Stimulated activated CD4-positive, alpha-beta T cell treated with anti-CD3 and anti-CD28 coated beads, Interleukin-1b, Interleukin-23, amount 100 ng/mL, for 1 hour (primary cell): ENCODE measurements at places on chromosomes 1 and 21.

- DNase-seq, result no peak
These were observed 17.6 kb upstream of the PARP1 start for GRCh38 chr1:226425431-226426031.

DNA sequence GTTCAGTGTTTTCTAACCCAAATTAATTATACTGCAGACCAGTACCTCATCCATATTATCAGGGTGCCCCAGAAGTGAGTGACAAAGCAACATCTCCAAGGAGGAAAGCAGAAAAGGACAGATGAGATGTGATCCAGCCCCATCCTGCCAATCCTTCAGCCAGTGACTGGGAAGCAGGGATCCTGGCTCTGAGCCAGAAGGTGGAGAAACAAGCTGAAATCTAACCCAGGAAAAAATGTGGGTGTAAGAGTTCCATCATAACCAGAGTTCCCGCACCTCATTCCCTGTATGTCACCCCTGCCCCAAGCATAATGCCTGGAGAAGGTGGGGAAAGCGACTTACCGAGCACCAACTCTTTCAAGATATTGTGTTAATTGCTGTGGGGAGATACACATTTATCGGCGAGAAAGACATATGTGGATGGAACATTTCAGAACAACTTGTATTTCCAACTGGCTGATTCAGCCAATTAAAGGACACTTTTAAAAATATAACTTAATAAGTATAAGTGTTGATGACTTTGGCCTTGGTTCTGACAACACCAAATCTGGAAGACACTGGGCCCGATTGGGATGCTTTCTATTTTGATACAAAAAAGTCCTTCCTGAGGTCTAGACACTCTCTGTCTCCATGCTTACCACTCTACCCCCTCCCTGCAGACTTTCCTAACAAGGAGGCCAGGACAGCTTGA lies 14.9 kb downstream of the PLEKHA6 start:
- DNase-seq, result no peak

GRCh38 chr1:47569681-47570470 lies 132.0 kb downstream of the FOXD2 start:
- no peak for DNase-seq

DNA sequence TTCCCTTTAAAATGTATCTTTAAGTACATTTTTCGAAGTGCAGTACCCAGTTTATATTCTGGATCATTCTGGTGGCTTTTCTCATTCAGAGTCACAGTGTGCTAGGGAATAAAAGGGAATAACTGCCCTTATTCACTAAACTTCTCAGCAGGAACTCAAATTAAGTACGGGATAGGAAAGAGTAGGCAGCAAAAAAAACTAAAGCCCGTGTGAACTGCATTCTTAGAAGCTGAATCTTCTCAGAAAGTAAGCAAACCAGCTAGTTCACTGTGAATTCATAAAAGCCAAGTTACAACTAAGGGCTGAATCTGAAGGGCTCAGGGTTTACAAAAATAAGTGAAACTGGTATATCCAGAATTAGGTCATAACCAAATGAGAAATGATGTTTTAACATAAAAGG lies 22.0 kb downstream of the PRPF38A start:
- DNase-seq, result no peak

DNA sequence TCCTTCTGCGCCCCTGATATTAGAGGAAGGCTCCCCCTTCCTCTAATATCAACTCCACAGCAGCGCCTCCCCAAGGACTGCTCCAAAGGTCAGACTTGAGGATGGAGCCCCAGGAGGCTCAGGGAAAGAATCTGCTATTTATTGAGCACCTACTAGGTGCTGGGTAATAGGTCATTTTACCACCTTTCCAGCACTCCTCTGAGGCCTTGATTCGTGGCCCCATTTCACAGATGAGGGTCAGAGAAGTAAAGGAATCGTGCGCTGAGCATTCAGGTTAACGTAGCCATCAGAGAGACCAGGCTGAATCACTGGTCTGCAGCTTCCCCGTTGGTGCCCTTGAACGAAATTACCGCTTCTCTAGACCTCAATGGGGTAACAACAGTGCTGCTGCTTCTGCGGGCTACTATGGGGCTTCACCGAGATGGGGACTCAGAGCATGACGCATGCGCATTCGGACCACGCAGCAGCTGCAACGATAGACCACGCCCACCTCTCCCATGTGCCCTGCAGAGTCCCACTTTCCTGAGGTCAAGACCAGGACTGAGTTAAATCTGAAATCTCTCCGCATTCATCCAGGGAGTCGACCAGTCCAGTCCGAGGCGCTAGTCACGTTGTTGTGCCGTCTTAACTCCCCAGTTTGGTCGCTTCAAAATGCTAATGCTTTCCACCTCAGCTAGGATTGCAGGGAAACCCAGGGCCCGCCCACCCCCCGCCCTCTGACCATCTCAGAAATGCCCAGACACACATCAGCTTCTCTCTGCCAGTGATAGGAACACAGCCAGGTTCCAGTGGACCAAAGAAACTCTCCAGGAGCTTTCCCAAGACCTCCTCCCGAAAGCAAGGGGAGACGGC lies 12.9 kb downstream of the CAMK2N1 start:
- DNase-seq, result no peak

DNA sequence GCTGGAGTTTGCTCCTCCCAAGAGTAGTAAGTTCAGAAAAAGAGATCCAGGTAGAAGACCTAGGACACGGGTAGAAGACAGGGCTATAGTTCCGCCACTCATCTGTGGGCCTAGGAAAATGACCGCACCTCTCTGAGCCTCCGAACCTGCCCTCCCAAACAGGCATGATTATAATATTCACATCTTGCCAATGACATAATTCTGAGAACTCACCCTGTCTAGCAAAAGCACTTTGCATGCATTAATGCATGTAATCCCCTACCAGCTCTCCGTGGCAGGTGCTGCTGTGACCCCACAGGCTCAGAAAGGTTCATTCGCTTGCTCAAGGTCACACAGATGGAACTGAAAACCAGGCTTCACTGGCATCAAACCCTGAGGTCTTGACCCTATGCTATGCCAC lies 88.0 kb downstream of the SPSB1 start:
- DNase-seq, result no peak

- DNase-seq, result no peak
These were observed 5.2 kb downstream of the GJC2 start for GRCh38 chr1:228154670-228155571.

DNA sequence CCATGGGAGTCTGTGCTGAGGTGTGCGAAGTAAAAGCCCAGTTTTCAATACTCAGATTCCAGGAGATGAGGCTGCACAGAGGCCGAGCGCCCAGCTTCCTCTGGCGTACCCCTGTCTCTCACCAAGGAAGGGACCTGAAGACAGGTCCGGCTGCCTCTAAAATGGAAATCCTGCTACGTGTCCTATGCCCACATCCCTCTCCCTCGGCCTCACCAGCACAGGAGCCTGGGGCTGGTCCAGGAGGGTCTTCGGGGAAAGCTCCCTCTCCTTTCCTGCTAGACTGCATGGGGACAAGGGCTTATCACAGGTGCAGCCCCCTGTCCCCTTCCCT lies 392 bp downstream of the MRPL55 start:
- no peak for DNase-seq

- DNase-seq, result no peak
These were observed 18.9 kb upstream of the CCT8 start for GRCh38 chr21:29092102-29092959.

- DNase-seq, result no peak
These were observed at the start of gene DIRAS3 for GRCh38 chr1:68049941-68050878. TSS of gene DIRAS3 (minus strand) at chr1:68050627. CDS start at chr1:68047297, 3,330 bp downstream.

- no peak for DNase-seq
These were observed 34.9 kb upstream of the ESRRG start for GRCh38 chr1:216758161-216758560.
